ENCODE measurements at places on chromosomes 3 and 15.

DNA sequence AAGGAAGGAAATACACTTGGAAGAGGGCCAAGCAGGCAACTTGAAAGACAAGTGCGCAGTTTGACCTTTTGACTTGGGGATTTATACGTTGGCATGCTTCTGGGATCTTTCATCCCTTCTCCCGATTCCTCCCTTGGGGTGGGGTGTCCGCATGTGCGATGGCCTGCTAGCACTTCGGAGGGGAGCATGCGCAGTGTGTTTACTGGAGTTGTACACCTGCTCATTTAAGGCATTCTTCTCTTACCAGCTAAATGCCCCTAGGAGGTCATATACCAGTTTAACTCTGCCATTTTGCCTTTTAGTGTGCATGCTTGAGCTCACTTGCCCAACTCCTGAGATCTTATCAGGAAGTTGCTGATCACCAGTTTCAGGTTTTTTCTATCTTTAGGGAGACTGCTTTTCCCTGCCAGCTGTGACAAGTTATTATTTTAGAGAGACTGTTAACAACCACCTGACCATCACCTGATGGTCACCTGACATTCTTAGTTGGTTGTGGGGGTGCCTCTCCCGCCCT, 63.5 kb downstream of the BFSP2 start:
- DNase-seq, result no peak

DNA sequence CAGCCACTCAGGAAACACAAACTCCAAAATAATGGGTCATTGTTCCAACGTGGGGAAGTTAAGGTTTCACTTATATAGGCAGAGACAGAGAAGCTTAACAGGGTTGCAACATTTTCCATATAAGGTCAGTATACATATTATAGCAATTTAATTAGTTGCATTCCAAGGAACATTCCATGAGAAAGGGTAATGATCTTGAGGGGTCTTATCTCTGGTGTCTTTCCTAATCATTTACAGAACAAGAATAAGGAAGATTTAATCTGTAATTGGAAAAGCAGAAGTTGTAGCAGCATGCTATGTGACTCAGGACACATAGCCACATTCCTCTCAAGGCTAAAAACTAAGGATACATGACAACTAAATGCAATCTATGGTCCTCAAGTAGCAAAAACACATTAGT, 4.9 kb downstream of the MNS1 start:
- DNase-seq, result no peak

DNA sequence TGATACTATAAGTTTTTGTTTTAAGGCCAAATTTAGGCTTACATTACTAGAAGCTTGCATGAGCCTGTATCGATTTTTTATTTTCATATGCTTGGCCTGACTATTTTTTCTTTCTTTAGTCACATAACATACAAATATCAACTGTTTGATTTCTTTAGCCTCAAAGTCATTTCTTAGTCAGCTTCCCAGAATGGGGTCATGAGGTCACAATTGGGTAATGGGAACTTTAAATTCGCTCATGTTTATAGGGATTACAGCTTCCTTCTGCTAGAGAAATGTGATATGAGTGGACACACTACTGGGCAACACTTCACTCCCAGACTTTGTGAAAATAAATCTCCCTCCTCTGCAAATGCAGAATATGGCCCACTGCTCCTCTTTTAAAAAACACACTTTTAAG, 9.1 kb upstream of the TIPARP start:
- DNase-seq, result no peak

DNA sequence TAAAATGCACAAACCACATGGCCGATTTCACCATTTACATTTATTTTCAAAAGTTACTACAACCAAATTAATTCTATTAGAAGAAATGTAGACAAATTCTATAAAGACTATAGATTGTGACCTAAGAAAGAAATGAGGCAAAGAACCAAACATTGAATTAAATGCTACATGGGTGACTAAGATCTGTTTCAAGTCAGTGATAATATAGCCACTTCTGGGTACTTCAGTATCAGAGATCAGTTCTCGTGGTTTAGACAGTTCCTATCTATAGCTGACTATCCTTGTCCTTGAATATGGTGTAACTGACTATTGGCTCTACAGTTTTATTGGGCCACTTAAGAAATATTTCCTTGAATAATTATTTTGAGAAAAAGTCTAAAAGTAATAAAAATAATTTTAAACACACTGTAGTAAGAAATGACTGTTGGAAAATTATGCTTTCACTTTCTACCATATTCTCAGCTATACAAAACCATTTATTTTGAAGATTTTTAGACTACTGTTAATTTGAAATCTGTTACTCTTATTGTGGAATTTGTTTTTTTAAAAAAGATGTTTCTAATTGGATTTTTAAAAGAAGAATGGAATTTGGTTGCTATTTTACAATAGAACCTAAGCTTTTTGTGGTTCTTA, 14.1 kb downstream of the KCNMB3 start:
- DNase-seq, result no peak

- DNase-seq, result no peak
Measured at GRCh38 chr3:473033-473800, 276.7 kb downstream of the CHL1 start.

DNA sequence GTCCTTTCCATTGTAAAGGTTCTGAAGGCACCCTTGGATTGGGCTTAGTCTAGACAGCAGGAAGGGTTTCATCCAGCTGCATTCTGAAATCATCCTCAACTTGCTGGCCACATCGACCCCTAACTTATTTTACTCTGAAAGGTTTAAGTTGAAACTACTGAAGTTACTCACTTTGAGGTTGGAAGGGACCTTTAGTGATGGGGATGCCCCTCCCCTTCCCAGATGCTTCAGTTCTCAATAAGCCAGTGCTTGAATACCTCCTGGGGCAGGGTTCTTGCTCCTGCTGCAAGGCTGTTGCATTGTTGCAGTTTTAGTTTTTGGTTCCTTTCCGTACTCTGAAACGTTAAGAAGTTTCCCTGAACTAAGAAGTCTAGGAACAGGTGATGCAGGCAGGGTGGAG, 26.4 kb downstream of the FGD5 start:
- no peak for DNase-seq

DNA sequence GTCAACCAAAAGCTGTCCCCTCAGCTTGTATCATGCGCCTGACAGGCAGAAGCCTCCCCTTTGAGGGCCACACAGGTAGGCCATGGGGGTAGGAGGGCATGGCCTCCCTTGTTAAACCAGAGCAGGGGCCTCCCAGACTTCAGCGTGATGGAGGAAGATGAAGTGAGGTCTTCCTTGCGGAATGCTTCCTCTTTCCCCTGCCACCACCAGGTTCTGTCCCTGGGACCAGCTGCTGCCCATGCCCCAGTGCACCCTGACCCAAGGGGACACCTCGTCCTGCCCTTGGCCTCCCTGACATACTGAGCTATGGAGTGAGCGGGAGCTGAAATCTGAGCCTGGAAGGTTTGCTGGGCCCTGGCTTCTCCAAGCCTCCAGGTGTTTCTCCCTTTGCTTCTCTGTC, 26.7 kb downstream of the SSUH2 start:
- no peak for DNase-seq

DNA sequence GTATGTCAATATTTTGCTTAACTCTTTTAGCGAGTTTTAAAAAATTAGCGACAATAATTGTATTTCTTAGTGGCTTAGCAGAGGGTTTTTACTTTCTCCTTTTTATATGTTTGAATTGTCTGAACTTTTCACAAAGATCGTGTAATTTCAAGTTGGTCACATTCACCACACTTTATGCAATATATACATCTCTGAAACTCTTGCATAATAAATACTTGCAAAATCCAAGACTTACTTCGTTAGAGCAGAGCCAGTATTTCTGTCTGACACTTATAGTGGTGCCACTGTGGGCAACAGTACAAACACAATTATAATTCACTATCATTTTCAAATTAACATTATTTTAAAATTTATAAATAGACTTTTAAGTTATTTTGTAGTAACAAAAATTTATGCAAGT, 62.0 kb downstream of the SUCNR1 start:
- DNase-seq, result no peak

DNA sequence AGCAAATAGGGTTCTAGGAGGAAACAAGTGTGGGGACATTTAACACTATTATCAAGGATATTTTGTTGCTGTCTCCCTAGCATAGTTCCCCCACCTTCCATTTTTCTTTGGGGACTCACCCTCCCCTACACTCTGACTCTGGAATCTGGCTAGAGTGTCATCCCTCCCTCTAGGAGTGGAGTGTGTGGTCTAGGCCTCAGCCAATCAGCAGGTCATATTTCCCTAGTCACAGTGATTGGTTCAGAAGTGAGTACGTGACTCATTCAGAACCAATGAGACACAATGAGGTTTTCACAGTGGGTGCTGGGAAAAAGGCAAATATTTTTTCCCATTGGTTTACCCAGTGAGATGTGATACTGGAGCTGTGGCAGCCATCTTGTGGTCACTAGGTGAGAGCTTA, 234.4 kb downstream of the SHQ1 start:
- no peak for DNase-seq

- no peak for DNase-seq
Measured at GRCh38 chr3:8727605-8728512, 5.7 kb upstream of the CAV3 start.

DNA sequence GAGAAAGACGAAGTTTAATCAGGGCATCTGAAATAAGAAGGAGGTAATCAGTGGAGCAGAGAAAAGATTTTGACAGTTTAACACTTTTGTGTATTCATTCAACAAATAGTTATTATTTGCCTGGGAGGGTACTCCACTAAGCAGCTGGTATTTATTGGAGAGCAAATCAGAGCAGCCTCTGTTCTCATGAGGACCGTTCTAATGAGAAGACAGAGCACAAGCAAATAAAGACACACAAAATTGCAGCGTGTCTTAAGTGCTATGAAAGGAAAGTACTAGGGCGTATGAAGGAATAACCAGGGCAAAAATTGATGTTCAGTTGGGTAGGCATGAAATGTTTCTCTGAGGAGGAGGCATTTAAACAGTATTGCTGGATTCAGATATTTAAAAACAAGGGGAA, 302.9 kb upstream of the RARB start:
- no peak for DNase-seq

GRCh38 chr15:65377105-65377975, 462 bp downstream of the IGDCC3 start:
- DNase-seq, result no peak

- no peak for DNase-seq
Measured at GRCh38 chr15:38609097-38609738, 44.6 kb upstream of the RASGRP1 start.

DNA sequence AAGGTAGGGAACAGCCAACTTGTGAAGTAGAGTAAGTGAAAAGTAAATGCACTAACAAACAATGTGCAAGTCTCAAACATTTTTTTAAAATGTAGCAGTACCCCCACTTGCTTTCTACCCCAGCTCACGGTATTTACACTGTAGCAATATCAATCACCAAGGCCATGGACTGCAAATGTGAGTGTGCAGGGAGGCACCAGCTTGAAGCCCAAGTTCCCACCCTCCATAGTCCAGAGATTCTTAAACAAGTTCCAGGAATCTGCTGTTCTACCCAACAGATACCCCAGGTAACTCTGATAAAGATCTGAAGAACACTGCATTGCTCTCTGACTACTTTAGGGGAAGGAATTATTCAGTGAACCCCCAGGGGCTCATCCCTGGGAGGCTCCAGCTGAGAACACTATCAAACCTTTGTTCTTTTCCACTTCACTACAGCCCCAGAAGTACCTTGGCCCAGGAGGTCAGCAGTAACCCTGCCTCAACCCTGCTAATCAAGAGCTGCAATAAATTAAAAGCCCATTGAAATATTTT, 86.1 kb downstream of the FOXP1 start:
- DNase-seq, result no peak

DNA sequence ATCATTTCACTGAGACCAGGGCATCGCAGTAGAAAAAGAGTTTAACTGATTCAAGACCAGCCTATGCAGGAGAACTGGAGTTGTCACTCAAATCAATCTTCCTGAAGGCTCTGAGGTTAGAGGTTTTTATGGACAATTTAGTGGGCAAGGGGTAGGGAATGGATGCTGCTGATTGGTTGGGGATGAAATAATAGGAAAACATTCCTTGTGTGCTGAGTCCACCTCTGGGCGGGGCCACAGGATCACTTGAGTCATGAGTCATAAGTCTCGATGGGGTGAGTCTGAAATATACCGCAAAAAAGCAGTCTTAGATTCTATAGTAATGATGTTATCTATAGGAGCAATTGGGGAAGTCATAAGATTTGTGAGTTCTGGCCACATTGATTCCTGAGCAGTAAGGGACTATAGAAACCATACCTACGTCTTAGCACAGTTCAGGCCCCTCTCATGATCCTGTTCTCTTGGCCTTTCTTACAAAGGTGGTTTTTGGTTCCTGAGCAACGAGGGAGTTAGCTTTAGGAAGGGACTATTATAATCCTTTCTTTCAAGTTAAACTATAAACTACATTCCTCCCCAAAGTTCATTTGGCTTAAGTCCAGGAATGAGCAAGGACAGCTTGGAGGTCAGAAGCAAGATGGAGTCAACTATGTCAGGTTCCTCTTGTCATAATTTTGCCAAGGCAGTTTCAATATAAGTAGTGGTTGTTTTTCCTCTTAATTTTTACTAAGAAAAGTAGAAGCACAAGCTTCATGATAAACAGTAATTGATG, 2.7 kb upstream of the OPA1 start:
- DNase-seq, result no peak

- no peak for DNase-seq
Measured at GRCh38 chr3:139303216-139303615, 40.6 kb upstream of the MRPS22 start.

GRCh38 chr3:184316792-184317191, 2.4 kb downstream of the EIF4G1 start:
- peak; percentile 5 for DNase-seq

GRCh38 chr3:45944830-45945620, 1.8 kb downstream of the CXCR6 start:
- DNase-seq, result no peak

DNA sequence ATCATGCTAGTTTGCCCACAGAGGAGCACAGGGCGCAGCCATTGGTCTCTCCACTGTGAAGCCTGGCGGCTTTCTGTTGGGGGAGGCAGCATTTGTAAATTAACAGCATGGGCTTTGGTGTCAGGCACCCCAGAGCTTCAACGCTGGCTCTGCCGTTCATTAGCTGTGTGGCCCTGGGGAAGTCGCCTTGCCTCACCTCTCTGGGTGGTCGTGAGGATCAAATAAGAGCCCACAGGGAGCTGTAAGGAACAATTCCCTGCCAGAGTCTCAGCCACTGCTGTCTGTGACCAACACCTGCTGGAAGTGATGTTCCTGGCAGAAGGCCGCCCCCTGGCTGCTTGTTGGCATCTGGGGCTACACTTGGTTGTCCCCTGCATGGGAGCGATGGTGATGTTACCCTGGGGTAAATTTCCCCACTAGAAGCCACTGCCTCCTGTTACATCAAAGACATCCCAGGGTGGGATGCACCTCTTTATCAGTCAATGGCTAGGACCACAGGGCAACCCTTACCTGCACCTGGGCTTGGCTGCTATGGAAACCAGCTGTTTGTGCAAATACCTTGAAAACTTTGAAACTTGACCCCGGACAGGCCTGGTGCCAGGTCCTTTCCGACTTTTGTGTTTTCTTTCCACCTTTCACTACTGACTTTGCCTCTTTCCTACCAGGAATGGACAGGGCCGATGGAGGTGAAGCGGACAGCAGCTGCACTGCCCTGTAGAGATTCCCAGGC, 36.9 kb downstream of the DNASE1L3 start:
- DNase-seq, result peak; percentile 72

DNA sequence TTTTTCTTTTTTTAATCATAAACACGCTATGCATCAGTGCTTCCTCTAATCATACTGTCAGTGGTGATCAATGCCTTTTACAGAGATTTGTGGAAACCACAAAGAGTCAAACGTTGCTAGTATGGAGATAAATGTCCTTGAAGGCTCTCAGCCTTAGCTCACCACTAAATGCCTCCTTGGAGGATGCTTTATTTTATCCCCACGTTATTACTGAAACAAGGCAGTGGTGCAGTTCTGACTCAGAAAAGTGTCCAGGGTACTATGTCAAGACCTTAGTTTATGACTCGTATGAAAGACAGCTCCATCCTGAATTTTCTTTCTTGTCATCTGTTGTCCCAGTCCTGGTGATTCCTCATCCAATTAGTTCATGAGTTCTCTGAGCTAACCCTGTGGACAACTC, 1146.7 kb downstream of the IGSF11 start:
- no peak for DNase-seq
